ENCODE measurements at places on chromosomes 1 and 21.

- DNase-seq: no peak
Measured at GRCh38 chr1:156586323-156586722, 5.3 kb upstream of the NAXE start.

DNA sequence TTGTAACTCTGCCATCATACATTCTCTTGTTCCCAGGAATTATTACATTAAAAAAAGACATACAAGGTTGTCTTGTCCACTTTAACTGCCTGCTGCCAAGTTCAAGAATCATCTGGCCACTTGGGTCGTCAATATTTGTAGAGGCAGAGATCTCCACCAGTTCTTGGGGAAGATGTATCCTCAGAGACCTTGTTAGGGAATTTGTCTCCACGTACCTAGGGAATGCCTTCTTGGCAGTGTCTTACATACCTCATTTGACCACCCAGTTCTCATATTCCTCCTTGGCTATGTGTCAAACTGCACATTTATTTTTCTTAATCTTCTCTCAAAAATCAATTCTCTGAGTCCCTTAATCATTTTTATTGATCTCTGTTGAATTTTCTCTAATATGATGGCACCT lies 266.0 kb downstream of the SPATA17 start:
- no peak for DNase-seq

GRCh38 chr1:217134857-217135568 lies 411.8 kb upstream of the ESRRG start:
- DNase-seq: no peak

DNA sequence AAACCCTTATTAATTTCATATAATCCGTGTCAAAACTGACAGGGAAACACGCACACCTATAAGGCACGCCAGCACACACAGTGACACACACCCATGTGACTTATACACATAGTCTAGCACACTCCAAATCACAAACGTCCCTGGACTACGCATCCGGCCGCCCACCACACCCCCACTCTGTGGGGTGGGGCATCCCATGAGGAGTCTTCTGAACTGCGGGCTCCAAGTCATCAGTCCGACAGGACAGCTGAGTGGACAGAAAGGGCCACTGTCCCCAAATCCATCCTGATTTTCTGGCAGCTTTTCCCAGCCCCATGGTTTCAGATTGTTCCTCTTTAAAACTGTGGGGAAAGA lies 829 bp downstream of the PEA15 start:
- DNase-seq: peak; percentile 39

- no peak for DNase-seq
Measured at GRCh38 chr1:184650177-184650866, 104.3 kb downstream of the EDEM3 start.

- no peak for DNase-seq
Measured at GRCh38 chr1:117179471-117179870, 31.3 kb downstream of the VTCN1 start.

DNA sequence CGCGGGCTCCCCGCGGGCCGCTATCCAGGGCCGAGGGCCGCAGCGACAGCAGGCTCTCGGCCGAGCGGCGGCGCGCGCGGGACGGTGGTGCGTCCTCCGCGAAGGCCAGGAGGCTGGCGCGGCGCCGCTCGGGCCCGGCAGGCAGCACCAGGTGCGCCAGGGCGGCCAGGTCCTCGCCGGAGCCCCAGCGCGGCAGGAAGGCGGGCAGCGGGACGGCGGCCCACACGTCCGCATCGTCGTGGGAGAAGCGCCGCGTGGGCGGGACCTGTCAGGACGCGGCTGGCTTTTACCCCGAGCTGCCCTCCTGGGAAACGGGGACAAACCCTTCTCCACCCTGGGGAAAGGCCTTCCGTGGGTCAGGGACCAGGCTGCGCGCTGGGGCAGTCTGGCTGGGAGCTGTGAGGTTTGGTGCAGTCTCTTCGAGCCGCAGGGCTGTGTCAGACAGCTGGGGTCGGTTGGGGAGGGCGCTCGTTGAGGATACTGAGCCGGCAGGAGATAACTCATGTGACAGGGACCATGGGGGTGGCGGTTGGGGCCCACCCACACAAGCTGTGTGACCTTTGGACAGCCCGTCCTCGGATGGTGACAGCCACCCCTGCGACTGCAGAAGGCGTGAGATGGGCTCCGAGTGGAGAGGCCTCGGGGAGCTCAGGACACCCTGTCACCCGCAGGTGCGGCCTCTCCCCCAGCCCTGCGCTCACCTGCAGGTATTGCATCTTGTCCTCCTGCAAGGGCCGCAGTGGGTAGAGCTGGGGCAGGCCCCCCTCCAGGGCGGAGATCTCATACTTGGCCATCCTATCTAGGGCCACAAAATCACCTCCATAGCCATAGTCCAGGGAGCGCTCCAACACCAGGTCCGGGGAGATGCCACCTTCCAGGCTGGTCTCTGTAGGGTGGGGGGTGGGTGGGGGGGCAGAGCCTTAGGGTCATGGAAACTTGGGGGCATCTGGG lies 6.0 kb downstream of the HES3 start:
- DNase-seq: no peak

GRCh38 chr1:62800825-62801306 lies 16.9 kb downstream of the ATG4C start:
- DNase-seq: peak; percentile 70

- no peak for DNase-seq
Measured at GRCh38 chr1:229185963-229186362, 84.9 kb upstream of the RAB4A start.

GRCh38 chr1:210617293-210617692 lies 288.6 kb downstream of the HHAT start:
- DNase-seq: no peak

DNA sequence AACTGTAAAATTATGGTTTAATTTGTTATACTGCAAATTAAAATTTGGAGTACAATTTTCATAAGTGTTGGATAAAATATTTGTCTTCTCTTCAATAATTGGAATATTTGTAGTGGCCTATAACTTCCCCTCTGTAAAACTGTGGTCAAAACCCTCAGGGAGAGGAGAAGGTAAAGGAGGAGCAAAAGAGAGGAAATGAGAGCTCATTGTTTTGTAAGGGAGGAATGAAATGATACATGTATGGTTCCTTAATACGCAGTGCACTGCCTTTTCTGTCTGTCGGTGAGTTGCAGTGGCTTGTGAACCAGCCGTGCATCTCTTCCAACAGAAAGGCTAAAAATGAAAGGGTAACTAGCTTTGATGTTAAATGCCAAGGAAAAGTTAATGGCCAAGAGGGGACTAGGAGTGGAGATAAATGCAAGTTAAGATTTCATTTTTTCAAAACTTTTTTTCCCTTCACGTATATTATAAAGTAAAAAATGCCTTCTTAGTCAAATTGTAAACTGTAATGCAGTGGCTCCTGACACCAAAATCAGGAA lies 26.4 kb downstream of the LRRC8D start:
- no peak for DNase-seq

DNA sequence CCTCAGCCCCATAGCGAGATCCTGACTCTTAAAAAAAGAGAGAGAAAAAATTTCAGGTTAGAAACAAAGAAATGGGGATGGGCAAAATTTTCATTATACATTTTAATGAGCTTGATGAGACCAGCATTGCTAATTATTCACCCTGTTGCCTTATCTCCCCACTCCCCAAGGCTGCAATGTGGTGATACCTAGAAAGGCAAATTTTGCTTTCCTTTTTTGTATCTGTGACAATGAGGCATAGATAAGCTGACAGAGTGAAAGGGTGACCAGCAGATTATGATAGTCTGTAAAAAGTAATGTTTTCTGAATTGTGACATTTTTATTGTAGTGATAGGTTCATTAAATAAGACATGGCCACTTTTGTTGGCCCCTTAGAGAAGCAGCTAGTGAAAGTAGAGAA lies 12.9 kb downstream of the SRRM1 start:
- peak; percentile 88 for DNase-seq

DNA sequence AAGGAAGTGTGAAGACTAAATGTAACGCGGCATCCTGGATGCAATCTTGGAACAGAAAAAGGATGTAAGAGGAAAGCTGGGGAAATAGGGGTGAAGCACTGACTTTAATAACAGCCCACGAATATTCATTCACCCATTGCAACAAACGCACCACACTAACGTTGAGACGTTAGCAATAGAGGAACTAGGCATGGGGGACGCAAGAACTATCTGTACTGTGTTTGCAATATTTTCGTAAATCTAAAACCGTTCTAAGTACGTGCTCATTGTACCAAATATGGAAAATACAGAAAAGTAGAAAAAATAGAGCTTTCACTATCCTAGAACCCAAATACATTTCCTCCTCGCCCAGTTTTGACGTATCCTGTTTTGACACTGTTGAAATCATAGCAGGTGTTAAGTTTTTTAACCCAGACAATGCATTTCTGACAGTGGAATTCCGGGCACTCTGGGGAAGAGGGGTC lies 3.9 kb downstream of the LAPTM5 start:
- no peak for DNase-seq

DNA sequence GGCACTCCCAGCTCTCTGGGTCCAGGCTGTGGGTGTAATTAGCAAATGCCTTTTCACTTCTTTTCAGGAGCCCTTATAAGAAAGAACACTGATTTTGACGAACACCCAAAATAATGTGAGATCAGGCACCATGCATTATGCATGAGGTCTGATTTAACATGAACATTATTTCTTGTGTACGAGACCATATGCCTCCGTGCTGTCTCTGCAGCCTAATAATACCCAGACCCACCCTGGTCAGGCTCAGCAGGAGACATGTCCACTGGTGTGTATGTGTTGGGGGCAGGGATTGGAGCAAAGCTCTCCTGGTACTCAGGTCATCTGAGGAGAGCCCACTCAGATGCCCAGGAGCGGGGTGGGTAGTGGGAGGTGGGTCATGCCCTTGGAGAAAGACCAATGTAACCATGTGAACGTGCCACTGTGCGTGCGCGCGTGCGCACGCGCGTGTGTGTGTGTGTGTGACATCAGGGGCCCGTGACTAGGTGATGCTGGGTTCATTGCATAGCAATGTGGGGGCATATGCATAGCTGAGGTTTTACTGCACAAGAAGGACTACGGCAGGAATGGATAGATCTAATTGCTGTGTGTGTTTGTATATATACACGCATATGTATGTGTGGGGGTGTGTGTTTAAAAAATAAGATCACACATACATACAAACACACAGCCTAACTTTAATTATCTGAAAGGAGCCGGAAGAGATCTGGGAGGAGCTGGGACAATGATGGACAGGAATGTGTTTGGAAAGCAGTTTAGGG lies 7.1 kb downstream of the POU3F1 start:
- no peak for DNase-seq

DNA sequence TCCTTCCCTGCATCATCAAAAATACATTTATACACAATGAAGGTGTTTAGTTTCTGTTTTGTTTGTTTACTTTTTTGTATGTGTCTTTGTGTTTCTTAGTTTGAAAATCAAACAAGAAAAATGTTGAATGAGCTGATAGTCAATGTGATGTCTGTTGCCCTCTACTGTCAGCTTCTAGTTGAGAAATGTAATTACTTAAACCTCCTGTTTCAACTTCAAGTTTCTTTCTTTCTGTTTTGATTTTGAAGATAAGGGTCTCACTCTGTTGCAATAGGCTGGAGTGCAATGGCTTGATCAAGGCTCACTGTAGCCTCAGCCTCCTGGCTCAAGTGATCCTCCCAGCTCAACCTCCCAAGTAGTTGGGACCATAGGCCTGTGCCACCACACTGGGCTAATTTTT lies 37.5 kb downstream of the SPTA1 start:
- DNase-seq: peak; percentile 24

DNA sequence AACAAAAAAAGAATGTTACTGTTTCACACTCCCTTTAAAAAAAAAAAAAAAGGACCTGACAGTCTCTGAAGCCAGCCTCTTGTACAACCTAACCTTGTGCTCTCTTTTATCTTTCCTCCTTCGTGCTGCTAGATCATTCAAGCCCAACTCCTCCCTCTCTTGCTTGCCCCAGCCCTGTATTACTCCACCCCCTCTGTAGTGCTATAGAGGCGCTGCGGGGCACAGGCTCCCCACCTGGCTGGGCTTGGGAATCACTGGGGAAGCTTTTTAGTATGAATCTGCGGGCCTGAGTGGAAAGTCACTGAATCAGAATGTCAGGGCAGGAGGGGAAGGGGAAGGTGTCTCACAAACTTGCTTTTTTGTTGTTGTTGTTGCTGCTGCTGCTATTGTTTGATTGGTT lies 383.7 kb upstream of the CAMK1G start:
- no peak for DNase-seq

DNA sequence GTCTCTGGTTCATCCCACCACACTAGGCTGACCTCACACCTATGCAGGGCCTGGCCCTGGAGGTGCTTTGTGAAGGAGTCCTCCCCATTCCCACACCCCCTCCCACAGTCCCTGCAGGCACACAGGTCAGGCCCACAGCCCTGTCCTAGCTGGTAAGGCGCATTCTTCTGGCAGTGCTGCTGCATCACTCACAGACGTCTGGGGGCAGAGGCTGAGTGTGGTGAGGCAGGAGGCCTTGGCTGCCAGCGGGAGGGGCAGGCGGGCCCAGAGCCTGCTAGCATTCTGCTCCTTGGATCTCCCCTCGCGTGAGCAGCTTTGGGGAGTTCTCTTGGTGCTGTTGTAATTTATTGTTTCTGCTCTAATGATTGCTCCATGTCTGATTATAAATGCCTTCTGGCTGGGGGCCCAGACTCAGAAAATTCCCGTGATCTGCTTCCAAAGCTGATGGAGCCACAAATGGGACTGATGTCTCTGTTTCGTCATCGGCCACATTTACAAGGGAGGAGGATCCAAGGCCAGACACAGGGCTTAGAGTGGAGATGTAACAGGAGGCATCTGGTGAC lies 62.9 kb downstream of the TRABD2B start:
- DNase-seq: no peak

- DNase-seq: no peak
Measured at GRCh38 chr1:2317230-2318065, 73.9 kb downstream of the MORN1 start.

- DNase-seq: no peak
Measured at GRCh38 chr1:27394282-27394658, 1.8 kb downstream of the GPR3 start.

- DNase-seq: no peak
Measured at GRCh38 chr1:32765570-32766327, 51.4 kb downstream of the YARS1 start.

DNA sequence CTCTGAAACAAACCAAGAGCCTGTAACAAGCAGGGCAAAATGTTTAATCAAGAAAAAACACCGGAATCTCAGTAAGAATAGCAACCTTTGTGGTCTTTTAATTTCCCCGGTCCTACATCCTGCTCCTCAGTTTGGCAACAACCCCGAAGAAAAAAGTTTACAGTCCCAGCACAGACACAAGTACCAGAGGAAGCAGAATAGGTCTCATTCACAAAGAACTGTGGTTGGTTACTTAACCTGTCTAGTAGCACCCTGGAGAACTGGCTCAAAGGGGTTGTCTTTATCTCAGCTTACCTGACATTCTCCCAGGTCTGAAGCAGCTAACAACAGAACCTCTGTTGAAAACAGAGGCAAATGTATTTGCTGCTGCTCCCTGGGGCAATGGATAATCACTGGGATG lies 399.3 kb downstream of the AJAP1 start:
- DNase-seq: no peak

DNA sequence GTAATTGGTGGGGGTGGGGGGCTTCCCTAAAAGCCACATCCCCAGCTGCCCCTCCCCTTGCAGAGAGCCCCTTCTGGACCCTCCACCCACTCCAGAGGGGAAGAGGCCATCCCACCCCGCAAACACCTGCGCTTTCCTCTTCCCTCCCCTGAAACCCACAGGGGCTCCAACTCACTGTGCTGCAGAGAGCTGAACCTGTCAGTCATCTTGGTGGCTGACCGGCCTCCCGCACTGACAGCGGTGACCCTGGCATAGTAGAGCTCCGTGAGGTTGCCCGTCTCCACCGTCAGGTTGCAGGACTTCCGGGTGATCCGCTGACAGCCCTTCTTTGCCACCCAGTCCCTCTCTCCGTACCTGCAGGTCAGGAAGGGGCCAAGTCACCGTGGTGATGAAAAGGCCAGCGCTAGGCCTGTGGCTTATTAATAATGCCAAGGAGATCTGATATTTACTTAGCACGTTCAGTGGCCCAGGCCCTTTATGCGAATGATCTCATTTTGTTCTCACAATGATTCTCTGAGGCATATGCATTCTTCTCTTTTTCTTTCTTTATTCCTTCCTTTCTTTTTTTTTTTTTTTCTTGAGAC lies 5.9 kb downstream of the IL22RA1 start:
- DNase-seq: no peak
